H1 (cell line): ENCODE measurements at places on chromosomes 11 and 22. TPM values are rescaled to one million over a fixed set of nuclear protein-coding genes. Genes with fewer than 3 reads are reported as not detected.

DEFB131B gene
- not detected in 2 replicates for polyA plus RNA-seq

SPDYC gene
- 0.15 and 0.31 TPM in 2 replicates for polyA plus RNA-seq

SLC37A2 gene
- polyA plus RNA-seq: 1.9 and 2.0 TPM in 2 replicates

TNNT3 gene
- not detected in 2 replicates for polyA plus RNA-seq

CEP126 gene
- 0.60 and 0.76 TPM in 2 replicates for polyA plus RNA-seq

CBLIF gene
- not detected in 2 replicates for polyA plus RNA-seq

DLG2 gene
- polyA plus RNA-seq: 1.7 and 2.2 TPM in 2 replicates
